ENCODE measurements at places on chromosomes 1 and 21. TPM values are rescaled to one million over a fixed set of nuclear protein-coding genes. Genes with fewer than 3 reads are reported as not detected.

Gene ILDR2
- not detected for total RNA-seq

Gene BEND5
- total RNA-seq = 1.5 TPM

Gene AMY2B
- total RNA-seq = 26.3 TPM

Gene INKA2
- total RNA-seq = 2.1 TPM

Gene ERICH3
- total RNA-seq = 0.09 TPM

Gene LENEP
- not detected for total RNA-seq

Gene CCDC30
- 1.9 TPM for total RNA-seq

Gene ACTA1
- total RNA-seq = not detected

Gene TRIM46
- total RNA-seq = 1.2 TPM

Gene NCSTN
- total RNA-seq = 60.9 TPM

DNA sequence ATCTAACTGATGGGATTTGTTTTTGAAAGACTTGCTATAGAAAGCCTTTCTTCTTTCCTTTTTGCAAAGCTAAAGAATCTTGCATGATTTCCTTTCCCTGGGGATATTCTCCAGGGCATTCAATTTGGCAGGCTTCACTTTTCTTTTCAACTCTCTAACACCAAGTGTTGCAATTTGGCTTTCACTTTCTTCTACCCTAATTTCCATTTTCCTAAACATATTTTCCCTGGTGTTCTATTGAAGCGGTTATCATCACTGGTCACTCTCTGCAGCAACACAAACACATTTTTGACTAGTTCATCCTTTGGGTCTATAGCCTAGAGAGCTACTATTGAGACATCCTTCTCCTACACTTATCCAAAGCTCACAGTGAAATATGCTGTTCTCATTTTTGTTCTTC, 424.5 kb downstream of the NEGR1 start:
- DNase-seq = no peak

DNA sequence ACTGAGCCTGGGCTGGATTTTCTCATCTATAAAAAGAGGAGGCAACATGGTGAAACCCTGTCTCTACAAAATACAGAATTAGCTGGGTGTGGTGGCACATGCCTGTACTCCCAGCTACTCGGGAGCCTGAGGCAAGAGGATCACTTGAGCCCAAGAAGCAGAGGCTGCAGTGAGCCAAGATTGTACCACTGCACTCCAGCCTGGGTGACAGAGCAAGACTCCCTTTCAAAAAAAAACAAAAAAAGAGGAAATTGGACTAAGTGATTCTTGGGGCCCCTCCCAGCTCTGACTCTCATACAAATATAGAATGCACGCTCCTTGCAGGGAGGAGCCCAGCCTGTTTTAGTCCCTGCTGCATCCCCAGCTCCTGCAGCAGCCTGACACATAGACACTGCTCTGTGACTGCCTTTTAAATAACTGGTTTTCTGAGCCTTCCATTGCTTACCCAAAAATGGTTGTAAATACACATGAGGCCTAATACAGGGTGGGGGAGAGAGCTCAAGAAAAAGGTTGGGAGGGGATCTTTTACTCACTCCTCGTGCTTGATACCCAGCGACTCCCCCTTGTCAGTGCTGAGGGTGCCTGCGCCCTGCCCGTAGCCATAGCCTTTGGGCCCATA, 17.2 kb downstream of the CSRP1 start:
- DNase-seq = no peak

DNA sequence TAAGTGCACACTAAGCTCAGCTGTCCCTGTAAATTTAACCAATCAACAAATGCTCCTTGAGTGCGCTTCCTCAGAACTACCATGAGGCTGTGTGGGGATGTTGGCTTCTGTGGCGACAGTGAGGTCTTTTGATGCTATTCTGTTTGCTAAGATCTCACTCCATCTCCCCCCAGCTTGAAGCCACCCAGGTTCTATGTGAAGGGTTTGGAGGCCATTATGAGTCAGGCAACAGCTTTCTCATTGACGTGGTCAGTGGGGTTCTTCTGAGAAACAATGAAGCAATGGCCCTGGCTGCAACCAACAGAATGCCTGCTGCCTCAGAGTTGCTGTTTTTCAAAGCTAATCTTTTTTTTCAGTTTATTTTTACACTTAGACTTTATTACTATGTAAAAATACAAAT, 205.5 kb downstream of the PTBP2 start:
- DNase-seq = no peak

DNA sequence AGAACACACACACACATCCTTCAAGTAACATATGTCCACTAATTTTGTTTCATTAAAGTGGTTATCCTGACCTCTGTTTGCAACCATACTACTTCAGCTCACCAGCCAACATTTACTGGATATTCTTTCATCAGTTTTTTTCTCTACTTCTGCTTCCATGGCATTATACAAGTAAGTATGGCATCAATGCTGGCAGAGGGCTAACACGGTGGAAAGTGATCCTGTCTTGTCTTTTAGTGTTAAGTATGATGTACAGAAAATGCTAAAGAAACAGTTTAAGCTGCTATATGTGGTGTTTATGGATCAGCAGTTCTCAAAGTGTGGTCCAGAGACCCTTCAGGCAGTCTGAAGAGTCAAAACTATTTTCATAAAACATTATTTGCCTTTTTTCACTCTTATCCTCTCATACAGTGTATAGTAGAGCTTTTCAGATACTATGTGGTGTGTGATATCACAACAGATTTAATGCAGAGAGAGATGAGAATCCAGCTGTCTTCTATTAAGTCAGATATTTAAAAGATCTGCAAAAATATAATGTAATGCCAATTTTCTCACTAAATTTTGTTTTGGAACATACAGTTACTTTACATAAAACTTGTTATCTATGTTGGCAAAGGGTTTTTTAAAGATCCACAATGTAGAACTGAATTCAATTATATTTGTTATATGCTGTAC, 46.6 kb downstream of the FOXJ3 start:
- no peak for DNase-seq

- no peak for DNase-seq
Observed at GRCh38 chr1:169892176-169892926, 1.3 kb downstream of the SCYL3 start.

DNA sequence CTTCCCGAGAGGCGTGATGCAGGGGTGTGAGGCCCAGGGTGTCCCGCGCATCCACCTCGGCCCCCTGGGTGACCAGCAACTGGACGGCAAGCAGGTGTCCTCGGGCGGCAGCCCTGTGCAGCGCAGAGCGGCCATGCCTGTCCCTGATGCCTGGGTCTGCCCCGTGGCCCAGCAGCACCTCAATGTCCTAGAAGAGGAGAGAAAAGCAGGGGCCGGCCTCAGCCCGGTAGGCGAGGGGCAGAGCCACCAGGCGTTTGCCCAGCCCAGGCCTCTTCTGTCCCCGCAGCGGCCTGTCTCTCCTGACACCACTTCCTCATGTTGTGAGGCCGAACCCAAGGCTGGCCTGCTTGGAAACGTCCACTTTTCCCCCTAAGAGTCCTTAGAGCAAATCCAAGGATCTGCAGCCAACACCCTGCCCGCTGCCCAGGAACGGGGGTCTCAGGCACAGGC, 1.7 kb downstream of the ANKRD65 start:
- no peak for DNase-seq
